ENCODE measurements at places on chromosomes 3 and 15.

- no peak for DNase-seq
These were observed 127.4 kb downstream of the TFG start for GRCh38 chr3:100836661-100837060.

DNA sequence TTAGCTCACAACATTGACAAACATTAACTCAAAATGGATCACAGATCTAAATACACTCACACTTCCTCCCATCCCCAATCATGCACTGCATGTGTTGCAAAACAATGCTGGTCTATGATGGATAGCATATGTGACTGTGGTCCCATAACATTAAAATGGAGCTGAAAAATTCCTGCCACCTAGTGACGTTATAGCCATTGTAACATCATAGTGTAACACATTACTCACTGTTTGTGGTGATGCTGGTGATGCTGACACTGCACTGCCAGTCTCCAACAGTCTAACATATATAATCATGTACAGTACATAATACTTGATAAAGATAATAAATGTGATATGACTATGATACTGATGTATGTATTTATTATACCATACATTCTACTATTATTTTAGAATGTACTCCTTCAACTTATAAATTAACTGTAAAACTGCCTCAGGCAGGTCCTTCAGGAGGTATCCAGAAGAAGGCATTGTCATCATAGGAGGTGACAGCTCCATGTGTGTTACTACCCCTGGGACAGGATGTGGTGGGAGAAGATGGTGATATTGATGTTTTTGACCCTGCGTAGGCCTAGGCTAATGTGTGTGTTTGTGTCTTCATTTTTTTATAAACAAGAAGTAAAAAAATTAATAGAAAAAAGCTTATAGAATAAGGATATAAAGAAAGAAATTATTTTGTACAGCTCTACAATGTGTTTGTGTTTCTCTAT, 41.3 kb downstream of the TXNRD3 start:
- DNase-seq: peak; percentile 32

DNA sequence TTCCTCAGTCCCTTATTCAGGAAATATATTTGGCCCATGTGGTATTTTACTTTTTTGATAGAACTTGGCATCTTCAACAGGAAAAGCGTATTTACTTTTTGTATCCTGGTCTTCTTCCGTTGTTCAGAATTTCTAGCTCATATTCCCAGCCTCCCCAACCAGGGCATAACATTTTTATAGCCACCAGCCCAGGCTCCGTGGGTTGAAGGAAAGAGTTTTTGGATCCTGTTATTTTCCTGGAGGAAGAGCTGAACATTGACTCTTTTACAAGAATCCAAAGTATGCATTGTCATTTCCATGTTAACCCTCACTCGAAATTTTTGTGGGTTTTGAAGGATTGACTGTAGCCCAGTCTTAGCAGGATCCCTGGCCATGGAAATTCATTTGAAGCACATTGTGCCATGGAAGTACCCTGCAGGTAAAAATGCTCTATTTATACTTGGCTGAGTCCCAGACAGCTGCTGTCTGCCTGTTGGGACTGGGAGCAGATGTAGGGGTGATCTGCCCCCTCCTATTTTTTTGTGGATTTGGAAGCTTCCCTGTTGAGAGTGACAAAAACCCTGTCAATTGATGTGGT, 98.8 kb downstream of the AKAP13 start:
- DNase-seq: peak; percentile 70

GRCh38 chr15:81068516-81068915, 65.6 kb upstream of the CFAP161 start:
- DNase-seq: no peak

DNA sequence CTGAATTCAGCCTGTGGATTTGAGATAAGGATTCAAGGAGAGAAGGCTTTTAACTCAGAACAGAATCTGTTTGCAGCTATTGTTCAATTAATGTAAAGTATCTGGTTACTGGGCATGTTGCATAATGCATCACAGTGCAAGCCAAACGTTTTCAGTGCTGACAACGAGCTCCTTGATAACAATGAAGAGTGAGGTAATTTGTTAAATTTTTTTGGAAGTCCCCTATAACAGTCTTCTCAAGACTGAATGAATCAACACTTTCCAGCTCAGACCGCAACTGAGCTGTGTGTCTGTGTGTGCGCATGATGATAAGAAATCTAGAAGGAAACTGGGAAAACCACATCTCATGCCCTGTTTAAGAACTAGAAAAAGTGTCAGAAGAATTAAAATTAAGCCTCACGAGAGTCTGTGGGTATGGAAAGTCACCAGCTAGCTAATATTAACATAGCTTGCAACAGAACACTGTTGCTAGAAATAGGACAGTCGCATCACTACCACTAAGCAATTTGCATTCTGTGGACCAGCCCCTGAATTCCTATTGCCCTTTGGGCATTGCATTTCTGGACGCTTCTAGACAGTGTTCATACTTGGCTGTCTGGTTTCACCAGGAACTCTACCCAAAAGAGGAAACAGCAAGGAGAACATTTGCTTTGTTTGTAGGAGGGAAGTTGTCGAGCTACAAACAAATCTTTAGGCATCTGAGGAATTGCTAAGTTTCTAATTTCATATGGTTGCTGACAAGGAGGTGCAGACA, 43.7 kb upstream of the ATP2C1 start:
- peak; percentile 96 for DNase-seq

DNA sequence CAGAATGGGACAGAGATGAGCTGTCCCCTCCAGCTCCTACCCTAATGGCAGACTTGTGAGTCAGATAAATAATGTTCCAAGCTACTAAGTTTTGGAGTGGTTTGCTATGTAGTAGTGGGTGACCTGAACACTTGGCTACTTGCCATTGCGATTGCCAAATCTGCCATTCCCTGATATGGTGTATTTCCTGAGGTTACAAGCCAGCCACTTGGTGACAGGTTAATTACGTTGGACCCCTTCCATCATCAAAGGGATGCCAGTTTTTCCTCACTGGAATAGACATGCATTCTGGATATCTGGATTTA, 33.6 kb downstream of the MORF4L1 start:
- DNase-seq: peak; percentile 82

GRCh38 chr15:63038926-63039673, 3.4 kb upstream of the TPM1 start:
- peak; percentile 83 for DNase-seq

- no peak for DNase-seq
These were observed 16.6 kb downstream of the KLF15 start for GRCh38 chr3:126340596-126340942.

DNA sequence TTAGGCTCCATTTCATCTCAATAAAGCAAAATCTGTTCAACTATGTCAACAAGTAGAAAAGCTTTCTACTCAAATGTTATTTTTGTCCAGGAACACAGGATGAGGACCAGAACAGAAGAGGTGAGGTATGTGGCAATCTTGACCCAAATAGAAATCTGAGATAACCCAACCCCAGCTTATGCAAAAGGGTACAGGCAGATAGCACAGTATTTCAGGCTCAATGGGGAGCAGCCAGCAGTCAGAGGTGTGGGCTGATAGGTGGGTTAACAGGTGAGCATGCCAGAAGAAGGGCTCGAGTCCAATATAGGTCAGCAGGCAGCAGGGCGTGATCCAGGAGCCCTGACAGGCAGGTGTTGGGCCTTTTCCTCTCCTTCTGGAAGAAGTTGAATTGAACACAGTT, 281.2 kb upstream of the NR2F2 start:
- DNase-seq: no peak

- DNase-seq: peak; percentile 21
These were observed 101.7 kb downstream of the PPP2R3A start for GRCh38 chr3:136067211-136067610.

GRCh38 chr3:13542142-13542541, 6.8 kb upstream of the FBLN2 start:
- DNase-seq: no peak

DNA sequence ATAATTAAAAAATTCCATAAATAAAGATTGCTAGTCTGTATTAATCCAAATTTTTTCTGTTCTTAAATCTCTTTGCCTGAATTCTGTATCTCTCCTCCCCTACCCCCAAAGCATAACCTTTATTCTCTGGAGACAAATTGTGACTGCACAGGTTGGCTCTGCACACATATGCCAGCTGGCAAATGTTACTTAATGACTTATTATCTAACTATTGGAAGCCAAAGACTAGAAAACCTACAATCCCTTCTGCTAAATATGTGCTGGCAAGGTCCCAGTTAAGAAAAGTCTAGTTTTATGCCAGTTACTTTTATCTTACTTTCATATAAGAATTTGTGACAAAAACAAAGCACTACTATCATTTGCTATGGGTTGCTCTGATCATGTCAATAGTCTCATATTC, 569.3 kb downstream of the MECOM start:
- no peak for DNase-seq
